ENCODE measurements at places on chromosomes 6 and 20.

GRCh38 chr6:158042245-158042798 is 60.7 kb downstream of the SYNJ2 start:
- DNase-seq: no peak

GRCh38 chr6:98747960-98748359 is 86.4 kb upstream of the POU3F2 start:
- DNase-seq: no peak

GRCh38 chr20:35508493-35509218 is 20.8 kb downstream of the C20orf173 start:
- no peak for DNase-seq

DNA sequence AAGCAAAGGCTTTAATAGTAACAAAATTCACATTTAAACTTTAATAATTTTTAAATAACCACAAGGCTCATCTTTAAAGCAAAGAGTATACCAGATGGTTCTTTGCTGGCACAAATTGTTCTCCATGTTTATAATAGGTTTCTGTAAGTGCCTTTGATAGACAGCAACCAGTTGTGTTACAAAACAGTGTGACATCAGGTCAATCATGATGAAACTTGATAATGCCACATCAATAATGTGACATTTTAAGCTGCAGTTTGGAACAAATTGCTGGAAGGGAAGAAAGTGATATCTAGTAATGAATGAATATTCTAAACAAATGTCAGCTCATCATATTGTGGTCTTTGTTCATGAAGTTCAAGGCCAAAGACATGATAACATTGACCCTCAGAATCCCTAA is 87.5 kb upstream of the MEI4 start:
- no peak for DNase-seq

DNA sequence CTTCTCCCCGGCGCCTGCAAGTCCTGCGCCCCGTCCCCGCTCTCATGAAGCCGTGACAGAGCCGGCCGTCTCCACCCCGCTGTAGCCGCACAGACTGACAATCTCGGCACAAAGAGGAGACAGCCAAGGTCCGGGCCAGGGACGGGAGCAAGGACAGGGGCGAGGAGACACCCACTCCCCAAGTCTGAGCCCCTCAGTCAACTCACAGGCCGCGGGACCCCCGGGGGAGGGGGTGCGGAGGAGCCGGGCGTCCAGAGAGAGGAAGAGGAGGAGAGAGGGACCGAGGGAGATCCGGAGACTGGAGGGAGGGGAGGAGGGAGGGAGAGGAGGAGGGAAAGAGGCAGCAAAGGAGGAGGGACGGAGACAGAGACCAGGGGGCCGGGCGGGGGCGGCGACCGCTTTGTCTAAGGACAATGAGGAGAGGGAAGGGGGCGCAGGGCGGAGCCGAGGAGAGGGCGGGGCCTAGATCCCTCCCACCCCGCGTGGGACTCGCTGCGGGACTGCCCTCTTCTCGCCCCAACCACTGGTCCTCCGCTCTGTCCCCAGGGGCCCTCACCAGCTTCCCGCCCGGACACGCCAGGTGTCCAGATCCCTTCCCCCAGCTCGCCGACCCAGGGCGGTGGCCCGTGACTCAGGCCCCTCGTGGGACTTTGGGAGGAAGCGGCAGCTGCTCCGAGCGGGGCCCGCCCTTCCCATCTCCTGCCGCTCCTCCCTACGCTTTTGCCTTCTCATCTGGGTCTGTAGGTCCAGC is 638 bp upstream of the PPP1R18 start:
- DNase-seq: peak; percentile 83

GRCh38 chr20:47493175-47493962 is 8.3 kb upstream of the NCOA3 start:
- DNase-seq: peak; percentile 43

GRCh38 chr20:2005831-2006426 is 12.1 kb upstream of the PDYN start:
- peak; percentile 37 for DNase-seq

- DNase-seq: no peak
These were observed 345.4 kb downstream of the CD109 start for GRCh38 chr6:74041420-74041819.

DNA sequence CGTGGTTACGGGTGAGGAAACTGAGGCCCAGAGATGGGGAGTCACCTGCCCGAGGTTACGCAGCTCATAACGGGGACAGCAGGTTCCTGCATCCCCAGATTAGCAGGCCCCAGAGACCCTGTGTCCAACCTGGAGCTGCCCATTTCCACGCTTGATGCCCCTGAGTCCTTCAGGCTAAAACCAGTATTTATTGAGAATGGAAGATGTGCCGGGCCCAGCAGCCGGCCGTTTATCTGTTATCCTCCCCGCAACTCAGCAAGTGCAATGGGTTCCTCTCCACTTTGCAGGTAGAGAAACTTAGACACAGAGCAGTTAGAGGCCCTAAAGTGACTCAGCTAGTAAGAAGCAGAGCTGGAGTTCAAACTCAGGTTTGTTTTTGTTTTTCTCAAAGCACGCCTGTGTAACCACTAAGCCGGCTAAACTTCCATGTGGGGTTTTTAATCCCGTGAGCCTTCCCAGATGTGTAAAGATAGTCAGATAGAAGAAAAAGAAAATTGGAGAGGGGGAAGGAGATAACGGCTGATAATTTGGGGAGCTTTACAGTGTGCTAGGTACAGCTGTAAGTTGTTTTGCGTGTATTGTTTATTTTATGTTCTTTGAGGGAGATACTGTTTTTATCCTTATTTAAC is 775 bp downstream of the PFDN4 start:
- DNase-seq: no peak

GRCh38 chr20:61718361-61719005 is 347.2 kb downstream of the TAF4 start:
- no peak for DNase-seq

- DNase-seq: peak; percentile 89
These were observed 33.0 kb upstream of the POU5F1 start for GRCh38 chr6:31203345-31203979.

- no peak for DNase-seq
These were observed 770.7 kb upstream of the EPHA7 start for GRCh38 chr6:94190030-94190429.

DNA sequence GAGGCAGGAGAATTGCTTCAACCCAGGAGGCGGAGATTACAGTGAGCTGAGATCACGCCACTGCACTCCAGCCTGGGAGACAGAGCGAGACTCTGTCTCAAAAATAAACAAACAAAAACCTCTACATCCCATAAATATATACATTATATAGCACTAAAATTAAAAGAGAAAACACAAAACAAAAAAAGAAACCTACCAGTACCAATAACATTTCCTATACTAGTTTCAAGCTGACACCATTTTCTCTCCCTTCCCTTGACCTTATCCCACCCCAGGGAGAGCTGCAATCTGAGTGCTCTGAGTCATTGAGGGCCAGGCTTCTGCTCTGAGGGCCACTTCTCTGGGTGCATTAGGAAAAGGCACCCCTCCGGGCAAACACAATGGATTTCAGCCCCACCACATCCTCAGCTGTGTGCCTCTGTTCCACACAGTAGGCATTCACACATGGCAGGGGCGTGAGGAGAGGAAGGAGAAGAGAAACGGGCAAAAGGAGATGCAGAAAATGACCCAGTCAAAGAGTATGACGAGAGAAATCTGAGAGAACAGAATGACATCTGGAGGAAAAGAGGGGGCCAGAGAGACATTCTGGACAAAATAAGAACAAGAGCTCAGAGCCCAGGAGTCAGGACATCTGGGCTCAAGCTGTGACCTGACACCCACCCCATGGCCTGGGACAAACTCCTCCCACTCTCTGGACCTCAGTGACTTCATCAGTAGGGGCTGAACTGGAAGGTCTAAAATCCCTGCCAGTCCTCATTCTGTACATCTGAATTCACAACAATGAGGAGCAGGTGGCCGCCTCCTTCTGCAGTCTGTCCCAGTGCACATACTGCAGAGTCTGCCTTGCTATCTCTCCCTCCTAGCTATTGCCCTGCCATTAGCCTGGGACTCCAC is 18.2 kb downstream of the TRIM26 start:
- DNase-seq: no peak

GRCh38 chr6:129749749-129750120 is 39.8 kb upstream of the ARHGAP18 start:
- DNase-seq: no peak

DNA sequence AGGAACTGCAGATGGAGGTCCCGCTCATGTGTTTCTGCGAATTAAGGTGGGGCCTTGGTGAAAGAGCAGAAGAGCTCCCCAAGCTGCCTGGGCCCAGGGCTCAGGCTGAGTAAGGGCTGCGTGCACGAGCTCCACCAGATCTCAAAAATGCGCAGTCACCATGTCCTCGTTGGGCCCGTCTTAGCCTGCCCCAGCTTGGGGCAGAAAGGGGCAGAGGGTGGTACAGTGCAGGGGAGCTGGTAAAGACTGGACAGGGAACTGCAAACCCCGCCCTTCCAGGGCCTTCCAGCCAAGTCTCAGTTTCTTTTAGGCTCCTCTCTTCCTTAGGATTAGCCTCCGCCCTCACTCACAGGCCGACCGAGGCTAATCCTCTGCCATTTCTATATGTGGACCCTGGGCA is 101.6 kb downstream of the FOXF2 start:
- no peak for DNase-seq

DNA sequence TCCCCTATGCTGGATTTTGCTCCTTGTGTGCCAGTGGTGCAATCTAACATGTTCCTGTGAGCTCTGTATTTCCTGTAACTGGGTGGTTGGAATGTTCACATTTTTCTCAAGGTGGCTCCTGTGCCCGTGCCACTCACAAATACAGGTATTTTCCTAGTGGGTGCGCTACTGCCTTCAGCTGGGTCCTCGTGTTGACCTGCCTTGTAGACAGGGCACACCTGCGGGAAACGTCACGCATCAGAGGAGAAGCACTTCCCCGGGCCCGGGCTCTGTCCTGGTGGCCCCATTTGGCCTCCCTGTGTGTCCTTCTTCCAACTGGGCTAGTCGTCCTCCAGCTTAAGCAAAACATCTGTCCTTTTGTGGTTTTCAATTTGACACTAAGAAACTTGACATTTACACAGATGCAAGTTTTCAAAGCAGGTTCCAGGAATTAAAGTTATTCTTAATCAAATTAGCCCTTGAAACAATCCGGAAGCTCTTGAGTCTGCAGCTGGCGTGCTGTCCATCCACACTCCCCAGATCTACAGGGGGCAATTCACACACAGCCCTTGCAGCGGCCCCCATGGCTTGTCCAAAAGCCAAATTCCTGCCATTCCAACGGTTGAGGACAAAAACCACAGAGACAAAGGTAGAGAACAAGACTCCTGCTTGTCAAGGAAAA is 275.1 kb downstream of the CDC5L start:
- no peak for DNase-seq

DNA sequence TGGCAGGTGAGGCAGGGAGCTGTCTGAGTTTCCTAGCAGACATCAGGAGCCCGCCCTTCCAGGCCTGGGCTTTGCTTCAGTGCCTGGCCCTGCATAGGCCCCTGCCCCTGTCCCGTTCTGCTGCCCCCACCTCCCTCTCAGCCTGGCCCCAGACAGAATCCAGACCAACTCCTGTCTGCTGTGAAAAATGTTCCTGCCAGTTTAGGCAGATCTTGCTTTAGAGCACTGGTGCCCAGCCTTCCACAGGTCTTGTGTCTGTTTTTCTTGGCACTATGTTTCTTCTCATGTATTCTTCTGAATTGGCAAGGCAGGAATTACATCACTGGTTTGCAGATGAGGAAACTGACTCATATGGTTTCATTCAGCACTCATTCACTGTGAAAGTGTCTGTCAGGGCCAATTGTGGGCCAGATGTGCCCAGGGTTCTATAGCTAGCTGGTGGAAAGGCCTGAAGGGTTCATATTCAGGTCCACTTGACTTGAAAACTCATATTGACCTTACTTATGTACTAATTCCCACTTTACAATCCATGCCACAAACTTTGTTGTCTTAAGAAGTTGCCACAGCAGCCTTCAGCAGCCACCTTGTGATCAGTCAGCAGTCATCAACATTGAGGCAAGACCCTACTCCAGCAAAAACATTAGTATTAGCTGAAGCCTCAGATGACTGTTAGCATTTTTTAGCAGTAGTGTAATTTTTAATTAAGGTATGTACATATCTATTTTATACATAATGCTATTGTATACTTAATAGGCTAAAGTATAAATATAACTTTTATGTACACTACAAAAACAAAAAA is 40.5 kb downstream of the HLA-F start:
- no peak for DNase-seq

GRCh38 chr6:10862361-10862760 is 19.5 kb downstream of the GCM2 start:
- DNase-seq: no peak

- no peak for DNase-seq
These were observed 35.3 kb downstream of the COL11A2 start for GRCh38 chr6:33156964-33157363.

DNA sequence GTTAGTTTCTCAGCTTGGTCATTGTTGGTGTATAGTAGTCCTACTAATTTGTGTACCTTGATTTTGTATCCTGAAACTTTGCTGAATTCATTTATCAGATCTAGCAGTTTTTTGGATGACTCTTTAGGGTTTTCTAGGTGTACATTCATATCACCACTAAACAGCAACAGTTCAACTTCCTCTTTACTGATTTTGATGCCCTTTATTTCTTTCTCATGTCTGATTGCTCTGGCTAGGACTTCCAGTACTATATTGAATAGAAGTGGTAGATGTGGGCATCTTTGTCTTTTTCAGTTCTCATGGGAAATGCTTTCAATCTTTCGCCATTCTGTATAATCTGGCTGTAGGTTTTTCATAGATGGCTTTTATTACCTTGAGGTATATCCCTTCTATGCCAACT is 61.3 kb upstream of the HEY2 start:
- DNase-seq: no peak

Data from NCI-H748 treated with DMSO at 0.1 percent for 48 hours (cell line).